ENCODE measurements at places on chromosomes 3 and 15.

GRCh38 chr3:13231781-13232666 is 158.8 kb upstream of the IQSEC1 start:
- no peak for DNase-seq

DNA sequence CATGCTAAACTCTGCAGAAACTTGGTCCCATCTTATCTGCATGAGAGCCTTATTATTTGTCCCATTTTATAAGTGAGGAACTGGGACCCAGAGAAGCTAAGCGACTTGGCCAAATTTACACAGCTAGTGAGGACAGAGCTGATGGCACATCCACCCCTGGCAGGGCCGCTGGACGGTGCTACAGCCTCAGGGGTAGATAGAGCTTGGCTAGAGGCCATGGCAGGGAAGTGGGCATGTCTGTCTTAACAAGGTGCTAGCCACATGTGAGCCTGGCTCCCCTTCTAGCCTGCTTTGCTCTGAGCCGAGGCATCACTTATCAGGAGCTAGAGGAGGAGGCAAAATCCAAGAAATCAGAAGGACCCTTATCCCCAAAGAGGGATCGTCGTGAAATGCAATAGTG is 36.7 kb upstream of the SYNM start:
- DNase-seq: no peak

DNA sequence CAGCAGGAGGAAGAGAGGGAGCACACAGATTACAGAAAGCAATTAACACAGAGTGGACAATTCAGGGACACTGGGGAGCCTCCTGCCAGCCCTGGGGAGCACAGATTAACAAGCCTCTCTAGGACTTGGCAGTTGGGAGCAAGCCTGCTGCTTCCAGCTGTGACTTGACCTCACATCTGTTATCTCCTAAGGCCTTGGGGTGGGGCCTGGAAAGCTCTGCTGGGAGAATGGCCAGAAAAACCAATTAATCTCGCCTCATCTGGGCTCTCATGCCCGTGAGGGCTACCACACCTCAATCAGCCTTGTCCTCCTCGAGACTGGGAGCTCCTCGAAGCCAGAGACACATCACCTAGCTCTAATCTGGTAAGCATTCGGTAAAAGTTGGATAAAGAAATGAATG is 39.1 kb downstream of the SEMA5B start:
- DNase-seq: no peak

DNA sequence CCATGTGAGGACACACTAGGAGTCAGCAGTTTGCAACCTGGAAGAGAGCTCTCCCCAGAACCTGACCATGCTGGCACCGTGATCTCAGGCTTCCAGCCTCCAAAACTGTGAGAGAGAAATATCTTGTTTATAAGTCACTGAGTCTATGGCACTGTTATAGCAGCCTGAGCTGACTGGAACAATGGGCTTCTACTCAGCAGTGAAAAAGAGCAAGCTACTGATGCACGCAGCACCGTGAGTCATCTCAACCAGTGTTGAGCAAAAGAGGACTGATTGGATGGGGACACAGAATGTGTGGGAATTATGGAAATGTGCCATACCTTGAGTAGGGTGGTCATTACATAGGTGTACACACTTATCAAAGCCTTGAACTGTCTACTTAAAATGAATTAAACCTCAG is 230.4 kb downstream of the PLCL2 start:
- no peak for DNase-seq

GRCh38 chr15:56915888-56916287 is 2.6 kb upstream of the TCF12 start:
- DNase-seq: no peak

DNA sequence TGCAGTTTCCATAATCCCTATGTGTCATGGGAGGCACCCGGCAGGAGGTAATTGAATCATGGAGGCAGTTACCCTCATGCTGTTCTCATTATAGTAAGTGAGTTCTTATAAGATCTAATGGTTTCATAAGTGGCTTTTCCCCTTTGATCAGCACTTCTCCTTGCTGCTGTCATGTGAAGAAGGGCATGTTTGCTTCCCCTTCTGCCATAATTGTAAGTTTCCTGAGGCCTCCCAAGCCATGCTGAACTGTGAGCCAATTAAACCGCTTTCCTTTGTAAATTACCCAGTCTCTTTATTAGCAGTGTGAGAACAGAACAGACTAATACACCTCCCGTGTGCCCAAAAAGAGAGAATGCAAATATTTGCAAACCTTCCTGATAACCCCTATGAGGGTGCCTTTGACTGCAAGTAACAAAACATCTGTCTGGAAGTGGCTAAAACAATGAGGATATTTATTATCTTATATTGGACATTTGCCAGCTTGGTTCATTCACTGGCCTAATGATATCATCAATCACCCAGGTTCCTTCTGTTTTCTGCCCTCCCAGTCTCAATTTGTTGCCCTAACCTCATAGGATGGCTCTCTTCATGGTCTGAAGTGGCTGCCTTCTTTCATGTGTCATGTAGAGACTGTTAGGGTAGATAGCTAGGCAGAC is 68.7 kb downstream of the BHLHE40 start:
- DNase-seq: no peak

DNA sequence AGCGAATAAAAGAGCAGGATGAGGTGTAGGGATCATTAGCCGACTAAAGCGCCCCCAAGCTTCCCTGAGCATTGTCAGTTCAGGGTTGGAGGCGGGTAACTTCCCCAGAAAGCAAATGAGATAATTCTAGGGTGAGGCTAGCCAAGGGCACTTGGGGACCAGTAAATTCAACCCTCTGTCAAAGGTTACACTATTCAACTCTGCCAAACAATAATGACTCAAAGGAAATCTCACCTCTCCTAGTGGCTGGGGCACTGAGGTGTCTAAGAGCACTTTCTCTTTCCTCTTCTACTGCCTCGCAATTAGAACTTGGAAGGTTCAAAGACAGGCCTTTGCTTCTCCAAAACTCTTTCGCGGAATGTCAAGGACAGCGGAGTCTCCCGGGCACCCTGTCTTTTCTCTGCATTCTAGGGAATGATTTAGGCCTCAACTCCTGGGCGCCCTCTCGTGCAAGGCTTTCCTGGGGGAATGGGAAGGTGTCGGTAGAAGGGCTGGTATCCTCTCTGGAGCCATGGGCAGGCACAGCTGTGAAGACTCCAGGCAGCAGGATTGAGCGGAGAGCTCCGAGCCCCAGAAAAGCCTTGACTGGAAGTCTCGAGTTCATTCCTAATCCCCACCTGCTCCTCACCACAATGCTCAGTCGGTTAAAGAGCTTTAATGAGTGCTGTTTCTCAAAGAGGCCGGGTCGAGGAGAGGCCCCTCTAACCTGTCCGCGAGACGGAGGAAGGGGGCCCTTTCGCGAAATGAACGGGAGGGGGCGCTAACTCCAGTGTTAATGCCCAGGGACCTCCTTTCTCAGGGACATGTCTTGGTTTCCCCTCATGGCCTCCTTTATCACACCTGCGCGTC is 21.9 kb downstream of the ZIC4 start:
- DNase-seq: no peak

DNA sequence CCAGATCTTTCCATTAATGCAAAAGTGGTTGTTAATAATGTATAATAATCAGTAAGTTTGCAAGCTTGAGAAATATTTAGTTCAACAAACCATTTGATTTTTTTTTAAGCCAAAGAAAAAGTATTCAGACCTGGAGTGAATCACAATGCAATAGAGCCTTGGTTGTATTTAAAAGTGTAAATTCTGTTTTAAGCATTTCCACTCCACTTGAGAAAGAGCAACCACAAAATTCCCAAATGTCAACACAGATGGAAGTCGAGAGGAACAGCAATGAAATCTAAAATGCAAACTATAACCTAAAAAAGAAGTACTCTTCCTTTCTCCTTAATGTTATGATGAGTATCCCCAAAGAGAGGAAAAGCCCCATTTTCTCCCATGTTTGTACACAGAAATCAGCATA is 20.2 kb downstream of the GBE1 start:
- no peak for DNase-seq

- DNase-seq: no peak
These were observed 10.8 kb upstream of the LRRC15 start for GRCh38 chr3:194380326-194380725.

GRCh38 chr3:148641722-148642121 is 56.0 kb upstream of the AGTR1 start:
- no peak for DNase-seq

GRCh38 chr3:67620869-67621268 is 33.5 kb downstream of the SUCLG2 start:
- no peak for DNase-seq

GRCh38 chr15:80163217-80163616 is 10.4 kb downstream of the FAH start:
- DNase-seq: no peak
